ENCODE measurements at places on chromosomes 16 and 17. TPM values are rescaled to one million over a fixed set of nuclear protein-coding genes. Genes with fewer than 3 reads are reported as not detected.

- H3K27ac ChIP-seq: peak overlapping the region; percentile 52
- peaks cover 4% of the 10 kb centered on the region for H3K36me3 ChIP-seq
- H3K27me3 ChIP-seq: peaks cover 4% of the 10 kb centered on the region
- no peak for DNase-seq
- H3K4me3 ChIP-seq: no peak overlapping the region
Observed at GRCh38 chr16:30083216-30084055, 7.6 kb downstream of the PPP4C start.

- no peak for DNase-seq
- no peaks in the 10 kb centered on the region for H3K4me1 ChIP-seq
- H3K4me3 ChIP-seq: no peak overlapping the region
- H3K27ac ChIP-seq: no peak overlapping the region
Observed at GRCh38 chr16:87305505-87306391, 11.4 kb downstream of the C16orf95 start.

GRCh38 chr16:27048316-27048715 lies 18.4 kb upstream of the C16orf82 start:
- DNase-seq: no peak
- H3K27ac ChIP-seq: no peak overlapping the region
- H3K4me3 ChIP-seq: no peak overlapping the region
- H3K27me3 ChIP-seq: no peaks in the 10 kb centered on the region

- DNase-seq: no peak
- H3K36me3 ChIP-seq: peaks cover 46% of the 10 kb centered on the region
- no peak overlapping the region for H3K27ac ChIP-seq
- H3K4me1 ChIP-seq: no peaks in the 10 kb centered on the region
- no peaks in the 10 kb centered on the region for H3K27me3 ChIP-seq
Observed at GRCh38 chr17:83037084-83037873, 42.1 kb upstream of the METRNL start.

GPR139 gene
- not detected for polyA plus RNA-seq

DNAI2 gene
- 0.74 TPM for polyA plus RNA-seq

KCNH4 gene
- not detected for polyA plus RNA-seq

- peaks cover 11% of the 10 kb centered on the region for H3K36me3 ChIP-seq
- DNase-seq: no peak
- peak overlapping the region; percentile 60 for H3K27ac ChIP-seq
Observed at GRCh38 chr17:9549215-9549614, 26.4 kb downstream of the STX8 start.

DNA sequence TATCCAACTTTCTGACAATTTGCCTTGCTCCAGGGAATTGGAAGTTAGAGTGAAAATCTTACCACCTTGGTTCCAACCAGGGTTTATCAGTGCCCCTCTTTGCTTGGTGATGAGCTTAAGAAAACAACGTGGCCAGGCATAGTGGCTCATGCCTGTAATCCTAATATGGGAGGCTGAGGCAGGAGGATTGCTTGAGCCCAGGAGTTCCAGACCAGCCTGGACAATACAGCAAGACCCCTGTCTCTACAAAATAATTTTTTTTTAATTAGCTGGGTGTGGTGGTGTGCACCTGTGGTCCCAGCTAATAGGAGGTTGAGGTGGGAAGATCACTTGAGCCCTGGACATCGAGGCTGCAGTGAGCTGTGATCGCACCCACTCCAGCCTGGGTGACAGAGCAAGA lies 21.4 kb downstream of the SLC7A6 start:
- DNase-seq: no peak
- H3K4me1 ChIP-seq: peaks cover 93% of the 10 kb centered on the region
- peaks cover 13% of the 10 kb centered on the region for H3K36me3 ChIP-seq
- peak overlapping the region; percentile 97 for H3K27ac ChIP-seq
- H3K4me3 ChIP-seq: peak overlapping the region; percentile 90
- peaks cover 3% of the 10 kb centered on the region for H3K27me3 ChIP-seq

DNA sequence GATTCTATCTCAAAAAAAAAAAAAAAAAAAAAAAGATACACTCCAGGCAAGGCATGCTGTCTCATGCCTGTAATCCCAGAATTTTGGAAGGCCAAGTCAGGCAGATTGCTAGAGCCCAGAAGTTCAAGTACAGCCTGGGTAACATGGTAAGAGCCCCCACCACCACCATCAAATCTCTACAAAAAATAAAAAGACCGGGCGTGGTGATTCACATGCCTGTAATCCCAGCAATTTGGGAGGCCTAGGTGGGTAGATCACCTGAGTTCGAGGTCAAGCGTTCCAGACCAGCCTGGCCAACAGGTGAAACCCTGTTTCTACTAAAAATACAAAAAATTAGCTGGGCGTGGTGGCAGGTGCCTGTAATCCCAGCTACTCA lies 1.8 kb upstream of the ACLY start:
- no peak for DNase-seq
- peaks cover 21% of the 10 kb centered on the region for H3K4me1 ChIP-seq
- H3K4me3 ChIP-seq: no peak overlapping the region
- peaks cover 9% of the 10 kb centered on the region for H3K27me3 ChIP-seq
- H3K36me3 ChIP-seq: no peaks in the 10 kb centered on the region

DNA sequence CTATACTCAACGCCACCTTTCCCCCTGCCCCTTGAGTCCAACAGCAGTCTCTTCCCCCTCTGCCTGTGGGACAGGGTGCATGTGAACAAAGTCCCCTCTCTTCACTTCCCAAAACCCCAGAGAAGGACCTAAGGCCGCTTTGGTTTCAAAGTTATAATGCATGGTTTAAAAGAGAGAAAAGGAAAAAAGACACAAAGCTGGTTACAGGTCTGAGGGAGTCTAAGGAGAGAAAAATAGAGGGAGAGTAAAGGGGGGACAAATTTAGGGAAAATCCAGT lies 1.1 kb upstream of the GABARAP start:
- H3K27me3 ChIP-seq: peaks cover 29% of the 10 kb centered on the region
- peak overlapping the region; percentile 98 for H3K4me3 ChIP-seq
- peaks cover 14% of the 10 kb centered on the region for H3K36me3 ChIP-seq
- H3K27ac ChIP-seq: peak overlapping the region; percentile 100
- H3K4me1 ChIP-seq: peaks cover 40% of the 10 kb centered on the region
- no peak for DNase-seq

ACSF3 gene
- polyA plus RNA-seq: 27.7 TPM

DNA sequence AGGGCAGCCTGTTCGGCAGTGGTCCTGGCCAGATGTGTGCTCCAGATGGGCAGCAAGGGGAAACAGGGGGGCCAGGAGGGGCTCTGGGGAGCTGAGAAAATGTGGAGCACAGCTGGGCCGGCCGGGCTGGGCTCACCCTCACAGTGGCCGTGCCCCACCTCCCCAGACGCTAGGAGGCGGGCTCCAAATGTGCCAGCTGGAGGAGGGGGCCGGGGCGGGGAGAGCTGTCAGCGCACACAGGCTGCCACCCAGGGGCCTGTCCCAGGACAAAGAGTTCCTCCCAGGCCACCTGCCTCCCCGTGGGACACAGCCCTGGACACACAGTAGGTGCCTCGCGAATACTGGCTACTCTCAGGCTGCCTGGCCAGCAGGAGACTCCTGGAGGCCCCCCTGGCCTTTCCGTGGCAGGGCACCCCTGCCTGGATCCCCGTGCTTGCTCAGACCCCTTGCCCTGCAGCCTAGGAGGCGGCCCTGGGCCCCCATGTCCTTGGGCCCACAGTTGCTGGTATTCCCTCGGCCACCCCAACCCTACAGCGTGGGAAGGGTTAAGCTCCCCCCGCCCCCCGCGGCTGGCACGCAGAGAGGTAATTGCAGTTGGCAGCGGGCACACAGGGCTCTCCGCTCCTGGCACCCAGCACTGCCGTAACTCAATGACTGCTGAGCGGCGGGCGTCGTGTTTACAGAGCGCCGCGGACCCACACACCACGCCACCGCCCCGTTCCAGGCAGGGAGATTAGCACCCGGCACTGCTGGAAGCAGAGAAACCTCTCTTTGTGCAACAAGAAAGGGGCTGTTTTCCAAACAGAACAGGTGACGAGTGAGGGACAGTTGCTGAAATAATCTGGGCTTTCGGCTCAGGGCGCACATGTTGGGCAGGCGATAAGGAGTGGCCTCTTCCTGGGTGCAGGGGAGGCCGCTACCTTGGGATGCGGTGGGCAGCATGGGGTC lies 32.2 kb downstream of the BAHCC1 start:
- H3K27ac ChIP-seq: no peak overlapping the region
- no peaks in the 10 kb centered on the region for H3K36me3 ChIP-seq
- H3K27me3 ChIP-seq: peaks cover 10% of the 10 kb centered on the region
- H3K4me3 ChIP-seq: no peak overlapping the region
- peaks cover 2% of the 10 kb centered on the region for H3K4me1 ChIP-seq

CBX8 gene
- polyA plus RNA-seq: 2.5 TPM

MPP3 gene
- polyA plus RNA-seq: not detected

DNA sequence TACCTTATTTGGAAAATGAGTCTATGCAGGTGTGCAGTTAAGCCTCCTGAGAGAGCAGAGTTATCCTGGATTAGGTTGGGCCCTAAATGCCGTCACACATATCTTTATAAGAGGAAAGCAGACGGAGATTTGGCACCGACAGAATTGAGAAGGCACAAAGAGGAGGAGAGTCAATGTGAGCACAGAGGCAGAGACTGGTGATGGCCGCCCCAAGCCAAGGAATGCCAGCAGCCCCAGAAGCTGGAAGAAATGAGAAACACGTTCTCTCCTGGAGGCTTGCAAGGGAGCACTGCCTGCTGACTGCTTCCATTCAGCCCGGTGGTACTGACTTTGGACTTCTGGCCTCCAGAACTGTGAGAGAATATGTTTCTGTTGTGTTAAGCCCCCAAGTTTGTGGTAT lies 3.2 kb downstream of the SLC46A1 start:
- H3K36me3 ChIP-seq: peaks cover 5% of the 10 kb centered on the region
- DNase-seq: no peak
- H3K4me1 ChIP-seq: peaks cover 9% of the 10 kb centered on the region
- peaks cover 2% of the 10 kb centered on the region for H3K27me3 ChIP-seq

DNA sequence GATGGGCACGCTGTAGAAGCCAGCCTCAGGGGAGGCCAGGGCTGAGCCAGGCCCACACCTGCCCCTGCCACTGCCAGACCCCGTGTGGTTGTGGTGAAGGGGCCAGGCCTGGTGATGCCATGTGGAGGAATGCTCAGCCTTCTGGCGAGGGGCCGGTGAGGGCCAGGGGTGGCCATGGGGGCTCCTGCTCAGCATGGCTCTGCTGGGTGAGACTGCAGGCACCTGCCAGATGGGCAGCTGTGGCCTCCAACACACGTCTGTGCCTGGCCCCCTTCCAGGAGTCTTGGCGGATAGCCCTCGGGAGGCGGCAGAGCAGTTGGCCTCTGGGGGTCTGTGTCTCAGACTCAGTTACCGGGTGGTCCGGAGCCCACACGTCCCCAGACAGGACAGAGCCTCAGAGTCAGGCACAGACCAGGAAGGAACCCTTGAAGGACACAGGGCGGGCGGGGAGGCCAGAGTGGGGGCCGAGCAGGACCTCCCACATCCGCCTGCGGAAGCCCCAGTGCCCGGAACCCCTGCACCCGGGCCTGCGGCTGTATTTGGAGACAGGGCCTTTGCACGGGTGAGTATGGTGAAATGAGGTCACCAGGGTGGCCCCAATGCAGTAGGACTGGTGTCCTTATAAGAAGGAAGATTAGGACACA lies 22.5 kb upstream of the CHMP6 start:
- DNase-seq: no peak
- H3K27ac ChIP-seq: no peak overlapping the region
- peaks cover 3% of the 10 kb centered on the region for H3K36me3 ChIP-seq
- peaks cover 10% of the 10 kb centered on the region for H3K4me1 ChIP-seq
- H3K27me3 ChIP-seq: peaks cover 6% of the 10 kb centered on the region

HNF1B gene
- polyA plus RNA-seq: not detected

- no peak overlapping the region for H3K27ac ChIP-seq
- H3K4me1 ChIP-seq: no peaks in the 10 kb centered on the region
- no peaks in the 10 kb centered on the region for H3K36me3 ChIP-seq
- H3K4me3 ChIP-seq: no peak overlapping the region
Observed at GRCh38 chr16:14111713-14112538, 40.8 kb downstream of the MRTFB start.

- H3K27ac ChIP-seq: no peak overlapping the region
- no peaks in the 10 kb centered on the region for H3K27me3 ChIP-seq
- no peaks in the 10 kb centered on the region for H3K36me3 ChIP-seq
- DNase-seq: no peak
- no peak overlapping the region for H3K4me3 ChIP-seq
Observed at GRCh38 chr17:27269201-27269600, 24.7 kb upstream of the WSB1 start.

DNA sequence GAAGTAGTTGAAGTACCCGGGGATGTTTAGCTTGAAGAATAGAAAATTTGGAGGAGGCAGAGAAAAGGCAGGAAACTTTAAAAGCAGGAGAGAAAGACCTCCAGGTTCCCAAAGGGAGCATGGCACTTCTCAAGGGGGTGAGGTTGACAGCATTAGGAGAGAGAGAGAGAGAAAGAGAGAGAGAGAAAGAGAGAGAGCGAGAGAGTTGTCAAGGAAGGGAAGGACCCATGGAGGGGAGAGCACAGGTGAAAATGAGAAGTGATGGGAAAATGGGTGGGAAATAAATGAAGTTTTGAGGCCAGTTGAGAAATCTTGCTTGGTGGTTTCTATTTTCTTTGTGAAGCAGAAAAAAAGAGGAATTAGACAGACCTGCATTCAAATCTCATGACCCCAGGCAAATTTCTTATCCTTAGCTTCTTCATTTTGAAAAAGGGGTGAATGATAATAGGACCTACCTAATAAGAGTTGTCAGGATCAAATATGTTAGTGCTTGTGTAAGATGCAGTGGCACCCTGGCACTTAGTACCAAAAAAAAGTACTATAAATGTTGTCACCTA lies 24.0 kb downstream of the PRKCB start:
- H3K27ac ChIP-seq: peak overlapping the region; percentile 82
- DNase-seq: no peak
- no peak overlapping the region for H3K4me3 ChIP-seq
- peaks cover 82% of the 10 kb centered on the region for H3K4me1 ChIP-seq
- no peaks in the 10 kb centered on the region for H3K36me3 ChIP-seq
- peaks cover 6% of the 10 kb centered on the region for H3K27me3 ChIP-seq

GRCh38 chr16:10103118-10103517 lies 79.1 kb downstream of the GRIN2A start:
- H3K27ac ChIP-seq: no peak overlapping the region
- no peaks in the 10 kb centered on the region for H3K36me3 ChIP-seq
- no peak for DNase-seq

TPSD1 gene
- polyA plus RNA-seq: not detected

DNA sequence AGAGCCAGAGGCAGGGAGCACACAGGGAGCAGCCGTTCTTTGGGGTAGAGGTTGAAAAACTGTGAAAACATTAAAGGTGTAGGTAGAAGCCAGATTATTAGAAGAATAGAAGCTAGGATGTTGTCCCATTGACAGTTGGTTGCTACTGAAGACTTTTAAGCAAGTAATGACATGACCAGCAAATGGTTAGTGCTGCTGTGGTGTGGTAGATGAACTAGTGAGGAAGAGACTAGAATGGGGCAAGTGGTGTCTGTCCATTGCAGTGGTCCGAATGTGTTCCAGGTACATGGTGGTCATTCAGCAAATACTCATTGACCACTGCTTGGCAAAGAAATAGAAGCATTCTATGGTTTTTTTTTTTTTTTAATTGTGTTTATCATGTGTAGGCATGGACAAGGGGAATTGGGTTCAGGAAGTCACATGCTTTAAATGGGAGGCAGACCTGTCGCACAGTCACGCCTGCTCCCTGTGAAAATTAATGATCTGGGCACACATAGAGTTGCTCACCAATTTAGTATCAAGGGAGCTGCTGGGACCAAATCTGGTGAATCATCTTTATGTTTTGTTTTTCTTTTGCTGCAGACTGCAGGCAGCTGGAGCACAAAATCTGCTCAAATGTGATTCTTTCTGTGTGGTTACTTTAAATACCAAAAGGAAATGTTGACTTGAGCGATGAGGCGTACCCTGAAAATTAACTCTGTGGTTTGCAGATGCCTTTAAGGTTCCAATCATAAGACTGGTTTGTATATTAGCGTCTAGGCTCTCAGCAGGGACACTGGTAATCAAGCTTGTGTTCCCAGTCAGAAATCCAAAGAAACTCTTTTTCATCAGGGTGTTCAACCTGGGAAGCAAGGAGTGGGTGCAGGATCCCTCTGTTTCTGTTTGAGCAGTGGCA lies 30.7 kb downstream of the YPEL2 start:
- no peak for DNase-seq
- peaks cover 40% of the 10 kb centered on the region for H3K4me1 ChIP-seq
- H3K4me3 ChIP-seq: peak overlapping the region; percentile 65
- no peaks in the 10 kb centered on the region for H3K36me3 ChIP-seq
